ENCODE measurements at places on chromosomes 5 and 9. TPM values are rescaled to one million over a fixed set of nuclear protein-coding genes. Genes with fewer than 3 reads are reported as not detected.

Gene GFI1B
- not detected for total RNA-seq

DNA sequence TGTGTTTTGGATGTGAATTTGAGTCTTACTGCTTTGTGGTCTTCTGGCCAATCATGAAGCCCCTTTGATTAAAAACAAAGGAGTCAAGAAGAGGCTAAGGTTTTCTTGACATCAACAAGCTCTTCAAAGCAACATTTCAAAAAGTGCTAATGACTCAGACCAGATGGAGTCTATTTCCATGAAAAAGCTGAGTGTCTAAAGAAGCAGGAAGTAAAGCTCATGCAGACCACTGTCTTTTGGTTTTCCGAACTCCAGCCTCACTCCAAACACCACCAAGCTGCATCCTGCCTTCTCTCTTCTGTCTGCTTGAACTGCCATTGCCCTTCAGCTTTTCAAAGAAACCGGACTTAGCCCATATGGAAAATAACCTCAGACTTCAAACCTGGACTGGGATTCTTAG lies 115.2 kb downstream of the PRDM6 start:
- DNase-seq, result no peak

Gene ALDOB
- total RNA-seq, result not detected

- no peak for DNase-seq
Measured at GRCh38 chr5:127076315-127077129, 3.2 kb upstream of the C5orf63 start.

GRCh38 chr5:108084105-108084504 lies 297.8 kb downstream of the FBXL17 start:
- no peak for DNase-seq

GRCh38 chr5:6576861-6577501 lies 55.9 kb downstream of the NSUN2 start:
- peak; percentile 30 for DNase-seq

Gene F2R
- total RNA-seq, result 7.3 TPM

Gene NPR2
- 8.7 TPM for total RNA-seq

DNA sequence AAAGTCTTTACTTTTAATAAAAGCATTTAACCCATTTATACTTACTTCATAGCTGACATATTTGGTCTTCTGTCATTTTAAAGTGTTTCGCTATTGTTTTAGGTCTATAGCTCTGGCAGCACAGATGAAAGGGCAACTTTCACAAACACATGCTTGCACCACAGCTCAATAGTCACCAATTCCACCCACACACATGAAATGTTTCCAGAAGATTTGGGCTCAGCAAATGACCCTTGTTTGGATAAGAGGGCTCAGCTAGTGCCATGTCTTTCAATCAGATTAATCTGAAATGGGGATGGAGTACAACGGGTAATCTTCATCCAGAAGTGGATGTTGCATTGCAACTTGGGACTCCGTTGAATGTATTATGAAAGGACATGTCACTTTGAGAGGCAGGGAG lies 176.0 kb downstream of the FGF18 start:
- DNase-seq, result no peak

DNA sequence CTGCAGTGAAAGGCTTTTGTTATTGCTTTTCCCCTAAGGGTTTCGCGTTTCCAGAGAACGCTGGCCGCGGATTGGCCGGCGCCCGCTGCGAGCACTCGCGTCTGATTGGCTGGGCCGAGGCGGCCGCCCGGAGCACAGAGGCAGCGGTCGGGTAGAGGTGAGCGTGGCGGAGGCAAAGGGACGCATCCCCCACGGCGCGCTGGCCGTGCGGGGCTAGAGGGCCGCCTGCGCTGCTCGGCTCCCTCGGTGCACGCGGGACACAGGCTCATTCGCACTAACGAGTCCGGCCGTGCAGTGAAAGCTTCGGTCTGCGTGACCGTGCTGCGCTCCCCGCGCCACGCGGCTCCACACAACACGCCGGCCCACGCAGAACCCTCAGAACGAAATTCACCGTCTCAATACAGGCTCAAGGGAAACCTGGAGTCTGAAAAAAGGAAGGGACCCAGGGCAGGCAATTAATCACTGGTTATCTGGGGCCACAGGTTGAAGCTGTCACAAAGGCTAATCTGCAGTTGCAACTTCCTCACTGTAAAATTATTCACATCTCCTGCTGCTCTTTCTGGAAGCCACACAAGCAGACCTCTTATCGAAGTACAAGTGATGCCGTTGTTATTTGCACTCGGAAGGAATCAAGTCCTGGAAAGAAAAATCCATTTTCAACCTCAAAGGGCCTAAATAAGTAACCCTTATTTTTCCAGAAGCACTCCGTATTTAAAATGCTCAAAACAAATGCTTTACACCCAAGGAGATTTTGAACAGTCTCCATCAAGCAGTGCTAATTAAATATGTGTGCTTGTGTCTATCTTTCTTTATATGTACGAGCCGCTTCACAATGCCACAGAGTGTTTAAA lies 94.6 kb downstream of the ZNF608 start:
- DNase-seq, result peak; percentile 11

GRCh38 chr9:134384811-134385479 lies 58.7 kb downstream of the RXRA start:
- no peak for DNase-seq

Gene SPINK9
- not detected for total RNA-seq

Gene PPP6C
- 50.3 TPM for total RNA-seq

GRCh38 chr5:178619390-178619789 lies 7.5 kb downstream of the CLK4 start:
- DNase-seq, result no peak

GRCh38 chr9:85172001-85172978 lies 502.8 kb downstream of the NTRK2 start:
- DNase-seq, result no peak

DNA sequence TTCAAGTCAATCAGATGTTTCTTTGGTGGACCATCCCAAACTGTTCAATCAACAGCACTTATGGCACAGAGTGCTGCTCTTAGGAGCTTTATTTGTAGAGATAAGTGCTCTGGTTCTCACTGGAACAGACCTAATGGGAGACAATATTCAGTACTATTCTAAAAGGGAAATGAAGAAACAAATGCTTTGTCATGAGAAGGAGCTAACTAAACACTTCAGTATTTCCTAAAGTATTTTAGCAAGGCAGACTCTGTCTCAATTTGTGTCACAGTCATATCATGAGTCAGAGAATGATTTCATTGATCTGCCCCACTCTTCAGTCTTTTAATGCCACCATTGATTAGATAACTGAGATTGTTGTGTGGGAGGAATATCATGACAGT lies 175.3 kb downstream of the SLF1 start:
- no peak for DNase-seq

- DNase-seq, result no peak
Measured at GRCh38 chr5:174082286-174082685, 36.8 kb downstream of the NSG2 start.

Data from activated CD4-positive, alpha-beta T cell treated with anti-CD3 and anti-CD28 coated beads, Interleukin-2, amount 10 ng/mL, durations not matched to agents 7 days and 5 days (primary cell).